ENCODE measurements at places on chromosomes 1 and 21.

- no peak for DNase-seq
Measured at GRCh38 chr1:6965083-6965934, 180.1 kb downstream of the CAMTA1 start.

DNA sequence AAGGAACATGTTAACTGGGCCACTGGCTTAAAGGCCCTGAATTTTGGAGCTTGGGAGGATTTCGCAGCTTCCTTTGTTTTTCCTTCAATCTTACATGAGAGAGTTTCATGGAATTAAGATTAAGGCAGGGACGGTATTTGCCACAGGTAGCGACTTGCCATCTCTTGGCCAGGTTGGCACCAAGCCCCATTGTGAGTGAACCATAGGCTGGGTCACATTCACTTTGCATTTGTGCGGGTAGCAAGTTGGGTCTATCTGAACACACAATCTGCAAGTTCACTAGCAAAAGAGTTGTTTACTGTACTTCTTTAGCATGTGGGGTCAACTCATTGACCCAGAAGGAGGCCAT lies 106.2 kb upstream of the ATP1A1 start:
- no peak for DNase-seq

- DNase-seq: no peak
Measured at GRCh38 chr1:235168375-235168774, 7.3 kb upstream of the RBM34 start.

- no peak for DNase-seq
Measured at GRCh38 chr1:76690766-76691165, 176.5 kb upstream of the ST6GALNAC5 start.

GRCh38 chr21:44803651-44804050 lies 2.0 kb upstream of the UBE2G2 start:
- DNase-seq: no peak

- no peak for DNase-seq
Measured at GRCh38 chr1:15033264-15033663, 120.3 kb upstream of the TMEM51 start.

- no peak for DNase-seq
Measured at GRCh38 chr1:86739648-86740509, 35.5 kb downstream of the SH3GLB1 start.

GRCh38 chr1:165857046-165857801 lies 29.8 kb downstream of the UCK2 start:
- no peak for DNase-seq

GRCh38 chr1:183652547-183653461 lies at the start of gene APOBEC4:
Gene APOBEC4, minus strand, starts transcription at chr1:183653316. Its CDS starts 4,535 bp downstream, at chr1:183648781.
- DNase-seq: no peak

- DNase-seq: no peak
Measured at GRCh38 chr1:240018617-240019016, 73.1 kb upstream of the FMN2 start.

DNA sequence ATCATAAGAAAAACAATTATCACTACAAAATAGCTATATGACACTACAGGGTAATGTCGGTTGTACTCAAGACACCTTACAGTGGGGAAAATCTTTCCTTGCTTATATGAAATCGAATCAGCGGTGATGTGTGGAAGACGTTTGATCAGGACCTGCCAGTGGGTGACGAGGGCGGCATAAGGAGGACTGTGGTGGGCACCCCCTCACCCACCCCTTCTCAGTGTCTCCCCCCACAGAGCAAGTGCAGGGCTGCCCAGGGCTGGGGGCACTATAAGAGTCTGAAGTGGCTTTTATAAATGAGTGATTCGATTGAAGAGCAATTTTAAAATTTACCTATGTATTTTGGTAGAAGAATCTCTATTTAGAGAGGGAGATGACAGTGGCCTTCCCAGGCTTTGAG lies 35.8 kb downstream of the CRYAA start:
- no peak for DNase-seq

GRCh38 chr1:113389359-113389952 lies 859 bp upstream of the MAGI3 start:
- no peak for DNase-seq

- DNase-seq: no peak
Measured at GRCh38 chr1:43282220-43283195, 2.9 kb downstream of the C1orf210 start.

DNA sequence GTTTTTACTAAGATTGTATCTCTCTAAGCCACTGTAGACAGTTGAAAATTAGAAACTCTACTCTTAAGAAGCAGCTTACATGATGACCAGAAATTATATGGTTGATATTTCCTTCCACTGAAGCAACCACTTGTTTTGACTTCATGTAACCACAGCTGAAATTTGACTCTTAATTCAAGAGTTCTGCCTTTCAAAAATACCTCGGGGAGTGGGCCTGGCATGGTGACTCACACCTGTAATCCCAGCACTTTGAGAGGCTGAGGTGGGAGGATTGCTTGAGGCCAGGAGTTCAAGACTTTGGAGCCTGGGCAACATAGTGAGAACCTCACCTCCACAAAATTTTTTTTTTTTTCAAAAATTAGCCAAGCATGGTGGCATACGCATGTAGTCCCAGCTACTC lies 4.3 kb downstream of the AMPD1 start:
- DNase-seq: no peak
